Mesangial cell (primary cell): ENCODE measurements at places on chromosomes 16 and 17. TPM values are rescaled to one million over a fixed set of nuclear protein-coding genes. Genes with fewer than 3 reads are reported as not detected.

Gene DOK4
- 32.9 and 48.2 TPM in 2 replicates for total RNA-seq

Gene ADAD2
- 0.13 TPM in 1 of 2 replicates, not detected in the other for total RNA-seq

Gene KRT20
- under 0.01 TPM in 1 of 2 replicates, not detected in the other for total RNA-seq

Gene SPNS2
- total RNA-seq: 22.2 and 106 TPM in 2 replicates

Gene SRRM2
- 141 and 191 TPM in 2 replicates for total RNA-seq

Gene BCO1
- 0.16 and 1.1 TPM in 2 replicates for total RNA-seq

Gene ICAM2
- total RNA-seq: 2.3 and 6.8 TPM in 2 replicates

Gene PRSS27
- total RNA-seq: 1.3 and 2.0 TPM in 2 replicates

Gene KRTAP9-3
- total RNA-seq: not detected in 2 replicates

Gene SPECC1
- total RNA-seq: 30.3 and 66.7 TPM in 2 replicates

Gene RDM1
- 0.25 and 1.3 TPM in 2 replicates for total RNA-seq

Gene UMOD
- total RNA-seq: not detected in 2 replicates

Gene LRRC36
- total RNA-seq: 0.16 TPM in 1 of 2 replicates, not detected in the other

Gene EPN2
- 16.9 and 26.9 TPM in 2 replicates for total RNA-seq

Gene OTOP3
- total RNA-seq: not detected in 2 replicates

Gene CA7
- total RNA-seq: not detected in 2 replicates

Gene TMC5
- not detected in 2 replicates for total RNA-seq

Gene CCL8
- total RNA-seq: not detected in 2 replicates

Gene TACO1
- 24.3 and 28.4 TPM in 2 replicates for total RNA-seq

Gene PPP1R27
- not detected in 2 replicates for total RNA-seq

Gene PLA2G10
- total RNA-seq: not detected in 2 replicates

Gene VASN
- total RNA-seq: 43.0 and 160 TPM in 2 replicates

Gene SYT17
- total RNA-seq: under 0.01 and 4.6 TPM in 2 replicates

Gene LGALS9B
- not detected in 2 replicates for total RNA-seq

Gene CSH1
- total RNA-seq: not detected in 2 replicates

Gene ABCA9
- under 0.01 and 0.38 TPM in 2 replicates for total RNA-seq

Gene SOX8
- 0.51 TPM in 1 of 2 replicates, not detected in the other for total RNA-seq

Gene SPATA32
- total RNA-seq: not detected in 2 replicates

Gene DNASE1
- total RNA-seq: 10.6 and 17.7 TPM in 2 replicates

Gene KRTAP3-2
- total RNA-seq: not detected in 2 replicates

Gene XYLT1
- 2.8 and 5.5 TPM in 2 replicates for total RNA-seq

Gene SLFN12
- total RNA-seq: 5.8 and 6.7 TPM in 2 replicates

Gene SSTR5
- total RNA-seq: not detected in 2 replicates

Gene TMEM11
- total RNA-seq: 30.9 and 42.5 TPM in 2 replicates

Gene SLC5A11
- total RNA-seq: not detected in 2 replicates

Gene KRT33A
- total RNA-seq: not detected in 2 replicates

Gene CCL5
- not detected in 2 replicates for total RNA-seq

Gene TM4SF5
- not detected in 2 replicates for total RNA-seq

Gene NUPR1
- total RNA-seq: 0.16 and 9.0 TPM in 2 replicates

Gene CCL1
- total RNA-seq: not detected in 2 replicates

Gene MPP2
- 2.8 and 4.4 TPM in 2 replicates for total RNA-seq

Gene SLC12A3
- not detected in 2 replicates for total RNA-seq

Gene ANKS3
- total RNA-seq: 18.6 and 27.8 TPM in 2 replicates

Gene ADGRG3
- not detected in 2 replicates for total RNA-seq

Gene SEPTIN1
- total RNA-seq: 0.63 TPM in 1 of 2 replicates, not detected in the other

Gene SLC6A2
- total RNA-seq: not detected in 2 replicates

Gene ZNF205
- 15.8 and 25.9 TPM in 2 replicates for total RNA-seq

Gene KRT23
- total RNA-seq: 0.76 TPM in 1 of 2 replicates, not detected in the other

Gene KRTAP16-1
- total RNA-seq: not detected in 2 replicates

Gene FOXJ1
- total RNA-seq: 0.81 and 5.8 TPM in 2 replicates

Gene PRDM7
- total RNA-seq: not detected in 2 replicates

Gene CDK3
- 2.4 and 2.9 TPM in 2 replicates for total RNA-seq

Gene CDT1
- total RNA-seq: 20.4 and 63.6 TPM in 2 replicates

Gene SEPTIN12
- total RNA-seq: not detected in 2 replicates

Gene LIG3
- 29.2 and 44.0 TPM in 2 replicates for total RNA-seq

Gene LRRC37A3
- 2.4 and 2.9 TPM in 2 replicates for total RNA-seq

Gene CES5A
- not detected in 2 replicates for total RNA-seq

Gene RHBDF1
- total RNA-seq: 25.6 and 81.1 TPM in 2 replicates
